ENCODE measurements at places on chromosomes 4 and X.

GRCh38 chrX:84188320-84188834 lies 378 bp upstream of the RPS6KA6 start:
- no peak for DNase-seq

- DNase-seq, result no peak
Measured at GRCh38 chr4:10075953-10076391, 40.6 kb downstream of the WDR1 start.

- DNase-seq, result no peak
Measured at GRCh38 chr4:169420291-169420690, 149.5 kb upstream of the SH3RF1 start.

- DNase-seq, result no peak
Measured at GRCh38 chrX:118864063-118864635, 40.5 kb downstream of the ZCCHC12 start.

GRCh38 chr4:185235843-185236503 lies 26.6 kb downstream of the SNX25 start:
- no peak for DNase-seq

- DNase-seq, result no peak
Measured at GRCh38 chr4:174394915-174395314, 111.2 kb downstream of the CEP44 start.

GRCh38 chr4:147793569-147794313 lies 61.9 kb downstream of the ARHGAP10 start:
- DNase-seq, result no peak

DNA sequence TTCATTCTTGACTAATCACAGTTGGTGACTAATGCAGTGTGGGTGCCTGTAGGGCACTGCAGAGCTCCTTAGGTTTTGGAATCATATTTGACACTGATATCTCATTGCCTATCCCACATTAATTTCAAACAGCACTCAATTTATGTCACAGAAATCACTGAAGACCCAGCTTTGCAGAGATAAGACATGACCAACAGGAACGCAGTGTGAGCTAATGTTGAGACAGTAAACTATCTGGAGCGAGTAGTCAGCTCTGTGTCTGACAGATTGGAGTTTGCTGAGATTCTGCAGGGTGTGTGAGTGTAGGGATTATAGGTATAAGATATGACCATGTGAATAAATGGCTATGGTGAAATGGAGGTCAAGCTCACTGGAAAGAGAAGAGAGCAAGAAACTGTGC lies 1586.1 kb upstream of the AGA start:
- no peak for DNase-seq

GRCh38 chrX:16433021-16433420 lies 216.9 kb upstream of the S100G start:
- DNase-seq, result peak; percentile 2

DNA sequence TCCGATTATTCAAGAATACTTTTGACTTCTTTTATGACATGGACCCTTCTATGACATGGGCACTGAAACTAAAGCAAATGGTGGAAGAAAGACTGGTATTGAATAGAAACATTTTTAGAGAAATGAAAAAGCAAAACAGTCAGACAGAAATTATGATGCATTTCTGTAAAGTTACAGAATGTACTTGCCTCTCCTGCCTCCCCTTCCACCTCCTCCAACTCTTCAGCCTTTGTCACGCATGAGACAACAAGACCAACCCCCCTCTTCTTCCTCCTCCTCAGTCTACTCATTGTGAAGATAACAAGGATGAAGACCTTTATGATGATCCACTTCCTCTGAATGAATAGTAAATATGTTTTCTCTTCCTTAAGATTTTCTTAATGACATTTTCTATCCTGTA lies 46.3 kb upstream of the HUWE1 start:
- no peak for DNase-seq

Measured in T-cell (primary cell).